ENCODE measurements at places on chromosomes 16 and 17. TPM values are rescaled to one million over a fixed set of nuclear protein-coding genes. Genes with fewer than 3 reads are reported as not detected.
A peak's percentile ranks its signal among the peaks of the same experiment; 100 is the strongest.

DNA sequence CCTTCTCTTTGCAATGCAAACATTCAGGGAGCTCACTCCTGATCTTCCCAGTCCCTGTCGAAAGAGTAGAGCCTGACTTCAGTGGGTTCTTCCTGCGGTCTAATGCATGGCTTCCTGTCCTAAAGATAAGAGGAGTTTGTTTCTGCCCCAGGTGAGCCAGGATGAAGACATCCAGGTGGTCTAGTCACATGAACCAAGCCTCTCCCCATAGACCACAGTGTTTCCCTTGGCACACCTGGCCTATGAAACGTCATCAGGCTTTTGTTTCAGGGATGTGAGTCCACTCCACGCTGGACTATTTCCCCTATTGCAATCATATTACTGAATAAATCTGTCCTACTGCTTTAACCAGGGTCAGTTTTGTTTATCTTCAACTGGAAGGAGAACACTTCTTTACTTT is 21.1 kb downstream of the CES1 start:
- DNase-seq: no peak

DNA sequence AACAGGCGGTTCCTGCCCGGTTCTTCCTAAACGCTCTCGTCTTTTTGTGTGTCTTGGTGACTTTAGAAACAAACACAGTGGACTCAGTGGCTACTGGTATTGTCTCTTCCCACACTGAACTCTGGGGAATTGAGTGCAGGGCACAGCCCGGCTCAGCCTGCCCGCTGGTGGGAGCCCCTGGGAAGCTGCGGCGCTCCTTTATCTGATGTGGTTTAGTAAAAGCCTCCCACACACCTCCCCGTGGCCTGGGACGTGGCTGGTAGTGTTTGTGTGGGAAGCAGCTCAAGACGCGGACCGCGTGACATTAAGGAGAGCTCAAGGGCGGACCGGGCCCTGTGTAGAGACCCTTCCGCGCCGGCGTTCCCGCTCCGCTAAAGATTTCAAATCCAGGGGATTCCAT is 55.4 kb upstream of the PVALEF start:
- DNase-seq: no peak

DNA sequence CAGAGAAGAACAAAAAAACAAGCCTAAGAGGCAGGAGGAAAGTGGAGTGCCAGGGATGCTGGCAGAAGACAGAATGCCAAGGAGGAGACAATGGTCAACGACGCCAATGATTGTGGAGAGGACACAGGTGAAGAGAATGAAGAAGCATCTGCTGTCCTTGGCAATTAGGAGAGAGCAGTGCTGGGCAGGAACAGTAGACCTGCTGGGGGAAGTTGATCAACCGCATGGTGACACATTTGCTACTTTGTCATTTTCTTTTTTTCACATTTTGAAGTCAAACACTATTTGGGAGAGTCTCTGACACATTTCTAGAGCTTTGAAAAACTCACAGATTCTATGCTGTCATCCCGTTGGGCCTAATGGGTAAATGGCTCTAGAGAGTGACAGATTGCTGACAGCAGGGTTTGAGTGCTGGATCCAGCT is 1.1 kb upstream of the PIK3R6 start:
- no peak for DNase-seq

GRCh38 chr17:49214676-49215360 is 4.3 kb downstream of the ABI3 start:
- DNase-seq: no peak

DNA sequence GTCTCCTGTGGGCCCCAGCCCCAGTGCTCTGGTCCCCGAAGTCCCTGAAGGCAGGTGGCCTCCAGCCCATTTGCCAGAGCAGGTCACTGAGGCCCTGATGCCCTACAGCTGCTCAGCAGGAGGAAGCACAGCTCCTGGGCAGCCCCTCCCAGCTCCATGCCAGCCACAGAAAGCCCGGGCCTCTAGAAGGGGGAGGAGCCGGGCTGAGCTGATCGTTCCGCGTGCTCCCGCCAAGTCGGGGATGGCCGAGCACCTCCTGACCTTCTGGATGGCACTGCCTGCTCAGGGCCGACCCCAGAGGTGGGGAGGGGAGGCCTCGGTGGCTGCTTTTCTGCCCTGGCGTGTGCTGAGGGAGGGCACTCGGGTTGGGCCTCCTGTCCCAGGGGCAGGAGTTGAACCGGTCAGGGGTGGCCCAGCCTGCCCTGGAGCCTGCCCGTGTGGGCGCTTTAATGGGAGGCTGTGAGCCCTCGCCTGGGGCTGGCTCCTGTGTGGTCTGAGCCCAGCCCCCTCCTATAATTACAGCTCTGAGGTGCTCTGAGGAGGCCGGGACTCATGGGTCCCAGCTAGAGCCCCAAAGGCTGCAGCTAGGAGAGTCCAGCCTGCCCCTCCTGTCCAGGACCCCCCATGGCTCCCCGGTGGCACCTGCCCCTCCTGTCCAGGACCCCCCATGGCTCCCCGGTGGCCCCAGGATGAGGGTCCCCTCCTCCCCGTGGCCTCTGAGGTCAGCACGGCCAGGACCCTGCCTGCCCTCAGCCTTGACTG is 29.7 kb downstream of the ZFPM1 start:
- DNase-seq: peak; percentile 60

GRCh38 chr16:66617728-66618127 is 13.2 kb downstream of the CMTM3 start:
- no peak for DNase-seq

DNA sequence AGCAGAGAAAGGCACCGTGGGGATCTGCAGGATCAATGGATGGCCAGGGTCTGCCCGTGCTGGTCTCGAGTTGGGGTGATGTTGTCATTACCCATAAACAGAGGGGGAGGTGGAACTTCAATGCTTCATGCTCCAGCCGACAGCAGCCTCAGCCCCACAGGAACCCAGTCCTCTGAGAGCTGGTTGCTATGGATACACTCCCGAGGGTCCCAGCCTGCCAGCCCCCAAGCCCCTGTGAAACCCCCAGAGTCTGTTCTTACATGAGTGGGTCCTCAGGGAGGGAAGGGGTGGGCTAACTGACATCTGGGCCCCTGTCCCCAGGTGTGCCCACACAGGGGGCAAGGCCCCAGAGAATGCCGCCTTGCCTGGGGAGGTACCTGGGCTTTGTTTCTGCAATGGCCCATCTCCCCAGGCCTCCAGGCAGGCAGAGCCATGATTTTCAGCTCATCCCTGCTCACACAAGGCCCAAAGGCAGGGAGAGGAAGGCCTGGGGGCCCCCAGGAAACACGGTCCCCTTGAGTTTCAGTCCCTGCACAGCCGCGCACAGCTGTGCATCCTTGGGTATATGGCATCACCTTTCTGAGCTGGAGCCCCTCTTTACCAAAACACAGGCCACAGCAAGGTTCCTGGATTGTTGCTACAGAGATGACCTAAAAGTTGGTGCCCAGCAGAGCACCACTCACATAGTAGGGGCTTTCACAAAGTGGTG is 223.7 kb downstream of the ZNF423 start:
- peak; percentile 26 for DNase-seq

GRCh38 chr17:2835780-2836179 is 39.5 kb downstream of the RAP1GAP2 start:
- DNase-seq: no peak

- DNase-seq: peak; percentile 47
Measured at GRCh38 chr17:58755577-58756245, at the start of gene PPM1E. PPM1E (plus strand) TSS chr17:58755854.

GRCh38 chr16:85357924-85358505 is 245.7 kb upstream of the CIBAR2 start:
- peak; percentile 35 for DNase-seq

Gene NGFR
- 25.3 TPM for total RNA-seq

Gene NOG
- 0.31 TPM for total RNA-seq

Gene GPR179
- not detected for total RNA-seq

Gene TLCD2
- total RNA-seq: 2.4 TPM

Gene RAMP2
- 44.3 TPM for total RNA-seq

Gene ABCA10
- 5.7 TPM for total RNA-seq

Gene TBX21
- 0.60 TPM for total RNA-seq

Gene KRT14
- total RNA-seq: not detected

Gene MILR1
- 5.6 TPM for total RNA-seq

All from right cardiac atrium (tissue), 5 donors.